ENCODE measurements at places on chromosomes 2 and 18.

- DNase-seq = no peak
These were observed 97.8 kb upstream of the PMAIP1 start for GRCh38 chr18:59802031-59802430.

DNA sequence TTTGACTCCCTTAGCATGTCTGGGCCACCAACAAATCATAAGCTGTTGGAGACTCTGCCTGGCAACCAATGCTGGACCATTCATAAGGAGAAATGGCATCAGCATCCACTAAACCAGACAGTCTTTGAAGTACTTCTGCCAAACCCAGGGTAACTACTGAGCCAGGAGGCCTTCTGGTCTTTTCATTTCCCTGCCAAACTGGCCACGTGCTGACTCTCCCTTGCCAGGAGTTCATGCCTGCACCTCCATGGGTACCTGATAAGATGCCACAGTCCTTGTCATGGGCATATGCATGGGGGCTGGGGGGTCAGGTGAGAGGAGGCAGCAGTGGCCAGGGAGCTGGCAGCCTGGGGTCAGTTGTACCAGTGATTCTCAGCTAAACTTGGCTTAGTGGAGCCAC lies 34.2 kb upstream of the DAPL1 start:
- DNase-seq = no peak

- no peak for DNase-seq
These were observed 131.8 kb downstream of the PXDN start for GRCh38 chr2:1612391-1613077.

DNA sequence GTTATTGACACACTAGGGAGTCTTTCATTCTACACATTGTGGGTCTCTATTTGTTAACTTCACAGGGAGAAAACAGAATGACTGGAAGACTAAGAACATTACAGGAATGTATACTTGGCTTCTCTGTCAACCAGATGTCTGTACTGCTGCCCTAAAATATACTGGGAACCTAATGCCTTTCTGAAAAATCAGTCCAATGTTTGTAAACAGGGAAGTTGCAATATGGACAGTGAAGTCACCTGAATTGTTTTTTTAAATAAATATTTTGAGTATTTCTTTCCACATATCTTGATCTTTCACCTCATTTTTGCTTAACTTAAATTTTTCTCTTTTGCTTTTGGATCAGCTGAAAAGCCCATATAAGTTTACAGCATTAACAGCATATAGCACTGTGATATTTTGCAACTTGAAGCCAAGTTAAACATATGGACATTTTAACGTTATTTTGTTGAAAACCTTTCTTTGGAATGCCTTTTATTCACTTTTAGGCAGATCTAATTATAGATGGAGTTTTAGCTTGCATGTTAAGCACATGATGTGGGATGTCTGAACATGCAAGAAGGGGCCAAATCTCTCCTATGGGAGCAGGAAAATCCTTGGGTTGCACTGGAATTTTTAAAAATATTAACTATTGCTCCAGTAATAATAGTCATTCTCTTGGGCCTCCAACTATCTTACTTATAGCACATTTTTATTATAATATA lies 137.7 kb upstream of the TWIST2 start:
- no peak for DNase-seq

GRCh38 chr2:240874715-240875227 lies 6.1 kb downstream of the AGXT start:
- no peak for DNase-seq

DNA sequence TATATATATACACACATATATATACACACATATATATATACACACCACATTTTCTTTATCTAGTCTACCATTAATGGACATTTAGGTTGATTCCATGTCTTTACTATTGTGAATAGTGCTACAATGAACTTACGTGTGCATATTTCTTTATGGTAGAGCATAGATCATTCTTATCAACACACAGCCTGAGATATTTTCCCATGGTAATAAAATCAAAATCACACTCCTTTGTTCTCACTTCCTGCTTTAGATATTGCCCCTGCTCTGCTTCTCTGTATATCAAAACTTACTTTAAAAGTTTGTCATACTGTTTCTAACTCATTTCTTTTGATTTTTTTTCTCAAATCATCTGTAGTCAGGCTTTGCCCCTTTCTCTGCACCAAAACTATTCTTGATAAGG lies 119.9 kb downstream of the DCC start:
- no peak for DNase-seq

DNA sequence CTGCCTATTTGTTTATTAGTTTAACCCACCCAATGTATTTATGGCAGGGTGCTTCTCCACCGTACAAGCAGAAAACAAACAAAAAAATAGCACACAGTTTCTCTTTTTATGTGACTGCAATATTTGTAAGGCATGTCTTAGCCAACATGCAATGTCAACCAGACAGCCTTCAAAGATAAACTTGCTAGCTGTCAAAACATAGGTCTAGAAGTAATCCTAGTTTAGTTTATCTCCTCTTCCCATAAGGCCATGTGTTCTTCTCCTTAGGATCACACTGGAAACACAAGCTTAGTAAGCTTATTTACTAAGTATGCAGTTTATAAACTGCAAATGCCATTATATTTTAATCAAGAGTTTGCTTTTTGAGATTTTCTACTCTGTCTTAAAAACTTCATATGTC lies 75.6 kb downstream of the LDAH start:
- DNase-seq = no peak

DNA sequence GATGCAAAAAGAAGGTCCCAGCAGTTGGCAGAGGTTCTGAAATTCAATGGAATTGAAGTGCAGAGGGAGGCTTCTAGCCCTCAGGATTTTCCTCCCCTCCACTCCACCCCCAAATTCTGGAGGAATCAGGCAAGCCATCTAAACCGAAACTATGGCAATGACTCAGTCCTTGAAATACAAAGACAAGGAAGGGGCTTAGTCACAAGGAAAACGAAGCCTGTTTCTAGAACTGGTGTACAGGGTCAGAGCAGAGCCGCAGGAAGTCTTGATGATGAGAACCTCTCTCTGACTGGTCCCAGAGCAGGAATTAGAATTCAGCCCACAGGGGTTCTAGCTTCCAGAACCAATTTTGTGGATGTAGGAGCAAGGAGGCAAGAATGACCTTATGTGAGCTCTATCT lies 111.7 kb upstream of the SCN1A start:
- DNase-seq = no peak

- peak; percentile 29 for DNase-seq
These were observed 86.7 kb downstream of the C18orf54 start for GRCh38 chr18:54444319-54444914.

GRCh38 chr18:63867368-63868125 lies 20.0 kb upstream of the SERPINB2 start:
- no peak for DNase-seq

- no peak for DNase-seq
These were observed 67.3 kb upstream of the SPOPL start for GRCh38 chr2:138433995-138434951.
